NAMALWA (cell line): ENCODE measurements at places on chromosomes 11 and 22.

- no peak for DNase-seq
Measured at GRCh38 chr11:100674212-100674611, 12.9 kb upstream of the ARHGAP42 start.

DNA sequence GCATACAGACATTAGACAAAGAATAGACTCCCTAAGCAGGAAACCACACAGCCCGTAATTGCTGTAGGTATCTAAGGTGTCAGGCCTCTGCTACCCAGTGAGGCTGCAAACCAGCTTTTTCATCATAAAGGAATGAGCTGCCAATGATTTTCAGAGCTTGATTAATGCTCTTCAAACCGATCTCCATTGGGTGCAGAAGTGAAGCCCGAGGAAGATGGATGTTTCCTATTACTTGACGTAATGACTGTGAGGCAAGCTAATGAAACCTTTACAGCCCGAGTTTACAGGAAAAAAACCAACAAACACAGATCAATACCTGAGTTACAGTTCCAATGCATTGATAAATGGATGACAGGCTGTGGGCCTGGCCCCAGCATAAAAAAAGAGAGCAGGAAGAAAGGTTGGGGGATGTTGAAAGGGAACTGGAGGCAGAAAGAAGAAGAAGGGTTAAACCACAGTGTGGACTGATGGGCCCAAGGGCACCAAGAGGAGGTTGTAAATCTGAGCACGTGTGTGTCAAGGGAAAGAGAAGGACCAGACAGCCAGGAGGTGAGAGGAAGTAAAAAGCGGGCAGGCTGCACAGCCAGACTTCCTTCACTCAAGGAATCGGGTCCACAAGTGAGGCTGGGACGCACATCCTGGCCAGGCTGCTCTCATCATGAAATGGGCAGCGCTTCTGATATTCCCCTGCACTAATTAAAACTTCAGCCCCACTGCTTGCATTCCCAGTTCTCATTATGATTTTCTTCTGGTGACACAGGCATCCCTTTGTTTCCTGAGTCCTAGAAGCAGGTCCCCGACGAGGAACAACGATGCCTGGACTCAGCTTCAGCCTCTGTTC is 70.6 kb upstream of the NTM start:
- DNase-seq, result no peak

GRCh38 chr11:41320653-41321052 is 138.8 kb downstream of the LRRC4C start:
- no peak for DNase-seq

DNA sequence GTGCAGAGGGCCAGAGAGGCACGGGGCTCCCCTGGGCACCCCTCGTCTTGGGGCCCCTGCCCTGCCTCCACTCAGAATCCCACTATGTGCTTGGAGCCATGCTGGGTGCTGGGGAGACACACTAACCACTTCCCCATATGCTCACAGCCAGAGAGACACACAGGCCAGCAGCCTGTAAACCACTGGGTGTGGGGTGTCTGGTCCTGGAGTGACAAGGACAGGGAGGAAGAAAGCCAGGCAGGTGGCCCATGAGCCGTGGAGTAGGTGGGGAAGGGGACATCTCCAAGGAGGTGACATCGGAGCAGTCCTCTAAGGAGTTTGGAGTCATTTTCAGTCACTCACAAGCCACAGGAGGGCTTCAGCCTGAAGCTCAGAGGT is 58.9 kb downstream of the CDKN1C start:
- no peak for DNase-seq

DNA sequence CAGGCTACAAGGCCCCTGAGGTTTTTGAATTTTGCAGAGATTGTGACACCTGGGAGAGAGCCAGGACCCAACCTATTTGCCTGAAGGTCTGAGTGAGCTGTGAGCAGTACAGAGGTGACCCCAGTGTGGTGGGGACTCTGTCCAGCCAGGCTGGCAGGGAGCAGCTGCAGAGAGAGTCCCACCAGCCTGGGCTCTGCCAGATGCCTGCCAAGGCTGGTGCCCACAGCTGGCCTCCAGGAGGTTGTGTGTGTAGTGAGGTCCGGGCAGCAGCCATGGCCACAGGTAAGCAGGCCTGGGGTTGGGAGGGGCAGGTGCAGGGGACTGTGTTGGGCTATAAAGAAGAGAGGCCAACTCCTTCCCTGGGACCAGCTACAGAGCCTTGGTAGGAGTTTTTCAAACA is 144.8 kb downstream of the CRYBB2 start:
- DNase-seq, result no peak

DNA sequence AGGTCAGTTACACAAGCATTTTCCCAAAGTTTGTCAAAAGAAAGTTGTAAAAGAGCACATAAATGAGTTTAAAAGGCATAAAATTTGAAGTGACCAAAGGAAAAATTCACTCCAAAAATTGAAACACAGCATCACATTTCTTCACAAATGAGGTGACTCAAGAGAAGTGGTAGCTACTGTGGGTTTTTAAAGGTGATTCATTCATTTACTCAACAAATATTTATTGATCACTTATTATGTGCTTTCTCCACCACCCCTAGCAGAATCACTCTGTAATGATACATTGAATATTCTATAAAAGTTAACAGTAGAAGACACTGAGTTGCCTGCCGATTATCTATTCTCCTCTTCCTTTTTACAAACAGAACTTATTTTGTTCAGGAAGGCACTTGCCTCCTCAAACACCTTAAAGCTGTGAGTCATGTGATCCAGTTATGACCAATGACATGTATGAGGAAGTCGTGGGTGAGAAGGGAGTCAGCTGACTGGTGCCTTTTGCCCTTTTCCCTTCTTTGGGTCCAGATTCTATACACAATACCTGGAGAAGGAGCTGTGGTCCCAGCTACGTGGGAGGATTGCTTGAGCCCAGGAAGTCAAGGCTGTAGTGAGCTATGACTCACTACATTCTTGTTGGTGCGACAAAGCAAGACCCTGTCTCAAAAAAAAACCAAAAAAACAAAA is 67.7 kb upstream of the CLNS1A start:
- no peak for DNase-seq

DNA sequence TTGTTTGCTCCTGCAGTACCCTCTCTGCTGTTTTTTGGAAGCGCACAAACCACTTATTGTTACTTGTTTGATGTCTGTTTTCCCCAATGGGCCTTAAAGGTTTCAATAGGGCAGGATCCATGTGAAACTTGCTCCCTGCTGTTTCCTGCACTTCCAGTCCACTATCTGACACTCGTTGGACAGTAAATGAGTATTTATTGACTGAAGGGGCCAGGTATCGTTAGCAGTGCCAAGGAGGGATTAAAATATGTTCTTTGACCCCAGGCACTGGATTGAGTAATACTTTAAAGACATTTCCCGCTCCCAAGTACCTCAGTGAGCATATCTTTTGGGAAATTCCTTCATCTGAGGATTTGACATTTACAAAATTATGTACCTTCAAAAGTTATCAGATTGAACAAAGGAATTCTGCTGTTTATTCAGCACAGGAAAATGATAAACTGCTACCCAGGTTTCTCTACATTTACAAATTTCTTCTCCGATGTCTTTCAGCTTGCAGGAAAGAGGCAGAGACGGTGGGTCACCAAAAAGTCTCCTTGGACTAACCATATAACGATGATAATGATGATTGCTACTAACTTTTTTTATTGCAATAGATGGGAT is 23.3 kb upstream of the OR9Q2 start:
- DNase-seq, result no peak

DNA sequence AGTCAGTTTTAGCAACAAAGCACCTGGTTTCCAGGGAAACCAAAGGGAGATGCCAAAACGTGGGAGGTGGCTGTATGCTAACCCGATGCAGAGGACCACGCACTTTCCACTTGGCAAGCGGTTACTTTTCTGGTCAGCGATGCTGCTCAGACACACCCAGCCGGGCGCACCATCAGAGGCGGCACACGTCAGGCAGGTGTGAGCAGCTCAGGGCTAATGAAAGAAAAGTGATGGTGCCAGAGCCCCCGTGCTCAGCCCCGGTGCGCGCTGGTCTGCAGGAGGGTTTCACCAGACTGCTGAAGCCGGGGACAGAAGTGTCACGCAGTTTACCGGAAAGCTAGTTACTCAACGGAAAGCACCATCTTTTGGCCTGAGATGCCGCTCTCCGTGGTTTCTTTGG is 5.7 kb downstream of the LTO1 start:
- no peak for DNase-seq

DNA sequence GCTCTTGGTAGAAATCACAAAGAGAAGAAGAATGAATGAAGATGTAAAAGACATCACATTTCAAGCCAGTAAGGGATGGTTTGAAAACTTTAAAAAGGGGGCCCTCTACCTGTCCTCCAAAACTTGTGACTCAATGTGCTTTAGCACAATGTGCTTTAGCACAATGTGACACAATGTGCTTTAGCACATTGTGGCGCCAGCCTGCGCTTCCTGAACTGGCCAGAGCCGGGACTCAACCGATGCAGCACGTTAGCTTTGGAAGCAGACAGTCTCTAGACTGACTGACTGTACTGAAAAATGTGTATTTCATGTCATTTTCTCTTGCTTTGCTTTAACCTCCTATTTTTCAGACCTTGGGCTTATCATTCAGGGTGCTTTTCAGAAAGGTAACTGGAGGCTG is 63.5 kb downstream of the FAM83F start:
- no peak for DNase-seq

- peak; percentile 51 for DNase-seq
Measured at GRCh38 chr11:10302744-10303557, 1.9 kb upstream of the ADM start.
